ENCODE measurements at places on chromosomes 1 and 21.

GRCh38 chr1:23805025-23805424 is 4.5 kb upstream of the GALE start:
- no peak for DNase-seq

DNA sequence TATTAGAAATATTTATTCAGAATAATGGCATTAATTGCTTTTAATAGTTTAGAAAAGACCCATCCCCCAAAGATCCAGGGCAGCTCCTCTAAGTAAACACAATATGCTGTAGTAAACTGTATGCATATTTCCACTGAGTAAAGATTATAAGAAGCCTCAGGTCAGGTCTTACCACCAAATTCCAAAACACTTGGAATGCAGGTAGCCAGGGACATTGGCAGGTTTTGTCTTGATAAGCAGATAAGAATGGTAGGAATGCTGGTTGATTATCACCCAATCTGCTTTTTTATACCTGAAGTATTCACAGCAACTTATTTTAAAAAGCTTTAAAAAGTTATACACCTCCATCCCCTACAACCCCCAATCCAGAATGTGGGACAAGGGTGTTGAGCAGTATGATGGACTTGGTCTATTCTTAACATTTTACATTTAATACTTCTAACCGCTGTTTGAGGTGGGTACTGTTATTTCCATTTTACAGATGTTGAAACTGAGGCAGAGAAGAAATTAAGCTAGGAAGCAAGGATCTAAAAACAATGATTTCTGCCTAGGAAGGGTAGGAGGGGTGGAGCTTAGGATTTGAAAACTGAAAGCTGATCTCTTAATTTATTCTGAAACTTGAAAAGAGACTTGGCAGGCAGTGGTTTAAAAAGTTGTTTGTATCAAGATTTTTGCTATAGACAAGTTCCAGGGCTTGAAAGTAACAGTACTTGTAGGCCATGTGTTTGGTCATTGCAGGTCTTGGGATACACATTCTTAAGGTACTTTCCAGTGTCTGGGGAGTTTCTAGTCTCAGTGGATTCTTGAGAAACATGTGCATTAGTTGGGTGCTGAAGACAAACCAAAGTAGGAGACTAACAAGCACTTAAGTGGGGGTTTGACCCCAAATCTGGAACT is 15.6 kb upstream of the THEM4 start:
- DNase-seq = no peak

- no peak for DNase-seq
These were observed 292.8 kb downstream of the HMCN1 start for GRCh38 chr1:186026946-186027345.

- no peak for DNase-seq
These were observed 447.2 kb downstream of the MATN1 start for GRCh38 chr1:30275926-30276764.

GRCh38 chr21:25734654-25734903 is 125 bp downstream of the ATP5PF start:
- no peak for DNase-seq

All from erythroblast (primary cell).